ENCODE measurements at places on chromosomes 16 and 17.

GRCh38 chr17:46796524-46796923 is 22.0 kb downstream of the WNT3 start:
- DNase-seq, result no peak

GRCh38 chr16:19559242-19559910 is 3.9 kb downstream of the VPS35L start:
- peak; percentile 64 for DNase-seq

- no peak for DNase-seq
Measured at GRCh38 chr17:64732336-64733006, 70.4 kb upstream of the SMURF2 start.

DNA sequence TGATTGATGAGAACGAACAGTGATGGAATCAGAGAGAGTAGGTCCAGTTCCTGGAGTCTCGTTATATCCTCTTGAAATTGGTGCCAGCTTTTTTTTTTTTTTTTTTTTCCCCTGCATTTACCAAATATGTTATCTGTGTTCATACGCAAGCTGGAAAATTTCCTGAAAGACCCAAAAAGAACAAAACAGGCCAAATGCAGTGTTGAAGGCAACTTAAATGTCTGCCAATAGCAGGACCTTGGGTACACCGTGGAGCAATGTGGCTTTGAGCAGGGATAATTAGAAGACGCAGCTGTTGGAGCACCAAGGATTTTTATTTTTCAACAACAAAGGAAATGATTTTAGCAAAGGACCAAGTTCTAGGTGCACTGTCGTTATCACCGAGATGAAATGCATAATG is 105.0 kb downstream of the ABCC6 start:
- DNase-seq, result no peak

DNA sequence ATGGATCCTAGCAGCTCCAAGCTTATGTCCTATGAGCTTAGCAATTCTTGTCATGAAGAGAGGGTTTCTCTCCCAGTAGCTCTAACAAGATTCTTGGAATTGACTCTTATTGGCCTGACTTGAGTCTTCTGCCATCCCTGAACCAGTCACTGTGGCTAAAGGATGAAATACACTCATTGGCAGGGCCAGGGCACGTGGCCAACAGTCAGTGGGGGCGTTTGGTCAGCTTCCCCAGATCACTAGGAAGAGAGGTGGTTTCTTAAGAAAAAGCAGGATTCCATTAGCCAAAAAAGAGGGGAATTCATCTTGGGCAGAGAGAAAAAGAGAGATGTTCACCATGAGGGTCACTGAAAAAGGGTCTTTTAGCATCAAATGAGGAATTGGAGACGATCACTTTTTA is 363.2 kb downstream of the SNX29 start:
- DNase-seq, result no peak

DNA sequence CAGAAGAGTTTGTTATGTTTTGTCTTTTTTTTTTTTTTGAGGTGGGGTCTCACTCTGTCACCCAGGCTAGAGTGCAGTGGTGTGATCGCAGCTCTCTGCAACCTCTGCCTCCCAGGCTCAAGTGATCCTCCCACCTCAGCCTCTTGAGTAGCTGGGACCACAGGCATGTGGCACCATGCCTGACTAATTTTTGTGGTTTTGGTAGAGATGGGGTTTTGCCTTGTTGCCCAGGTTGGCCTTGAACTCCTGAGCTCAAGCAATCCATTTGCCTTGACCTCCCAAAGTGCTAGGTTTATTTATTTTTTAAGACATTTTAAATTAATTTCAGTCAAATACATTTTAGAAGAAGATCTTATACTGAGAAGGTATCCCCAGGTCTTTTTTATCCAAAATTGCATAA is 366.7 kb downstream of the KCNJ2 start:
- no peak for DNase-seq

- peak; percentile 32 for DNase-seq
Measured at GRCh38 chr16:19718624-19718965, 524 bp downstream of the IQCK start.

DNA sequence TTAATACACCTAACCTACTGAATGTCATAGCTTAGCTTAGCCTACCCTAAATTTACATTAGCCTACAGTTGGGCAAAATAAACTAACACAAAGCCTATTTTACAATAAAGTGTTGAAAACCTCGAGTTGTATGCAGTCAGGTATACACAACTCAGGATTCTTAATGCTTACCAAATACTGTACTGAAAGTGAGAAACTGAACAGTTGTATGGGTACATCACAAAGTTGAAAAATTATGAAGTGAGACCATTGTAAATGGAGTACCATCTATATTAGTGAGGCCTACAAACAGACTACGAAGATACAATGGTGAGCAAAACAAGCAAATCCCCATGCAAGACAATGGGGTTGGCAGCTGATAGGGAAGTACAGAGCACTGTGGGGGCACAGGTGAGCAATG is 79.7 kb downstream of the VAT1L start:
- DNase-seq, result no peak

GRCh38 chr17:80487511-80487910 is 11.1 kb upstream of the NPTX1 start:
- DNase-seq, result no peak

- no peak for DNase-seq
Measured at GRCh38 chr17:50157891-50158290, 7.4 kb upstream of the PPP1R9B start.

DNA sequence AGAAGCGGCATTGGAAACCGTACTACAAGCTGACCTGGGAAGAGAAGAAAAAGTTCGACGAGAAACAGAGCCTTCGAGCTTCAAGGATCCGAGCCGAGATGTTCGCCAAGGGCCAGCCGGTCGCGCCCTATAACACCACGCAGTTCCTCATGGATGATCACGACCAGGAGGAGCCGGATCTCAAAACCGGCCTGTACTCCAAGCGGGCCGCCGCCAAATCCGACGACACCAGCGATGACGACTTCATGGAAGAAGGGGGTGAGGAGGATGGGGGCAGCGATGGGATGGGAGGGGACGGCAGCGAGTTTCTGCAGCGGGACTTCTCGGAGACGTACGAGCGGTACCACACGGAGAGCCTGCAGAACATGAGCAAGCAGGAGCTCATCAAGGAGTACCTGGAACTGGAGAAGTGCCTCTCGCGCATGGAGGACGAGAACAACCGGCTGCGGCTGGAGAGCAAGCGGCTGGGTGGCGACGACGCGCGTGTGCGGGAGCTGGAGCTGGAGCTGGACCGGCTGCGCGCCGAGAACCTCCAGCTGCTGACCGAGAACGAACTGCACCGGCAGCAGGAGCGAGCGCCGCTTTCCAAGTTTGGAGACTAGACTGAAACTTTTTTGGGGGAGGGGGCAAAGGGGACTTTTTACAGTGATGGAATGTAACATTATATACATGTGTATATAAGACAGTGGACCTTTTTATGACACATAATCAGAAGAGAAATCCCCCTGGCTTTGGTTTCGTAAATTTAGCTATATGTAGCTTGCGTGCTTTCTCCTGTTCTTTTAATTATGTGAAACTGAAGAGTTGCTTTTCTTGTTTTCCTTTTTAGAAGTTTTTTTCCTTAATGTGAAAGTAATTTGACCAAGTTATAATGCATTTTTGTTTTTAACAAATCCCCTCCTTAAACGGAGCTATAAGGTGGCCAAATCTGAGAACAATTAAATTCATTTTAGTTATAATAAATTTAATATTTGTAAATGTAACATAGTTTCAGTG is 1.7 kb downstream of the HEXIM1 start:
- DNase-seq, result peak; percentile 45

DNA sequence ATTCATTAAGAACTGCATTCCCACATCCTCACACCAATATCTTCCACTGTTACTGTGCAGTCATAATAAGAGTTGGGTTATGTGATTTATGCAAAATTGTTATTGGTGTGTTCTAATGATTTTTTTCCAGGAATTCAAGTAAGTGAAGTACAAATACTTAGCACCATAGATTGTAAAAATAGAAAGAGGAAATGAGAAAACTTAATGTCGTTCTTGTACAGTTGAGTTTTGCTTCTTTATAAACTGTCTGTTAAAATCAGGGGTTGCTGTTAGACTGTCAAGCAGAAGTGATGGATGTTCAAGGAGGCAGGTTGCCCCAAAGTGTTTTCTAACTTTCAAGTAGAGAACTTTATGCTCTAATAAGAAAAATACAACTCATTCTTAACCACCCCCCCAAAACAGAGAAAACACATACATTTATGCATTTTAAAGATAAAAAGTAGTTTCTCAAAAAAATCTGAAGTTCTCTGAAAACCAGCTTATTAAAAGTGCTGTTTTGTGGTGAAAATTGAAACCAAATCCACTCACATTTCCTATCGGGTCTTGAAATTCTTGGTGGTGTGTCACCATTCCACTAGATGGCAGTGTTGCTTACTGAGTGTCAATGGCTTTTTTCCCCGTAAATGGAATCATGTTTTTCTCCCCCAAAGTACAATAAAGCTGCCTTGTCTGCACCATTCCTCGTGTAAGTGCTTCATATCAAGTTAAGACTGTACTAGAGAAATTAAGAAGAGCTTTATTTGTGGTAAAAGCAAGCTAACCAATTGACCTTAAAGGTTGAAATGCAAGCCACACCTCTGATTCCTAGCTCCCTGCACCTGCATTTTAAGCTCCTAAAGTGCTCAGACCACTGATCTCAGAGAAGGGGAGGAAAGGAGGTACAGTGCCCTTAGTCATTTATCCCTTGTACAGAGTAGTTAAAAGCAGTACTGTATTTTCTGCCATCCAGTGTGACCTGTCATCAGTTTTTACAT is 4.7 kb upstream of the IGSF6 start:
- peak; percentile 16 for DNase-seq

DNA sequence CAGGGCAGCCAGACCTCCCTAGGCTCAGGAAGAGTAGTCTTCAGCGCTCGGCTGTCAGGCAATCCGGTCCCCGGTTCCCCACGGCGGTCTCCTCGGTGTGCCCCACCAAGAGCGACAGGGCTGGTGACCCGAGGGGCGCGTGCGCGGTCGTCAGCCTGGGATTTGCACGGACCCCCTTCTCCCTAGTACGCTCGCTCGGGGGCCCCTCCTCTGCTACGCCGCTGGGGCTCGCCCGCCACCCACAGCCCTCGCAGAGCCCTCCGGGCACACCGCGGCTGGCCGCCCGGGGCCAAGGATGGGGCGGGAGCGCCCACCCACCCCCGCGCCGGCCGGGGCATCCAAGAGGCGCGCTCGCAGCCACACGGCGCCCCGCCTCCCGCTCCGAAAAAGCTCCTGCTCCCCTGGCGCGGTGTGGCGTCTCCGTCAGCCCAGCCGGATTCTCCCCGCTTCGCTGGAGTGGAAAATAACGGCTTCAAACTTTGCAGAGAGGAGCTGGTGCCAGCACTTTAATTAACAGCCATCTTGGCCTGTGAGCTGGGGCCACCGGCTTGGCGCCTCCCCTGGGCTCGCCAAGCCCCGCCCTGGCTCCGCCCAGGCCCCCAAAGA is 2.1 kb upstream of the C1QL1 start:
- peak; percentile 62 for DNase-seq

- no peak for DNase-seq
Measured at GRCh38 chr16:35754391-35755369, 2295.3 kb downstream of the TP53TG3F start.

- DNase-seq, result peak; percentile 75
Measured at GRCh38 chr17:47229535-47230443, 20.6 kb downstream of the MYL4 start.

DNA sequence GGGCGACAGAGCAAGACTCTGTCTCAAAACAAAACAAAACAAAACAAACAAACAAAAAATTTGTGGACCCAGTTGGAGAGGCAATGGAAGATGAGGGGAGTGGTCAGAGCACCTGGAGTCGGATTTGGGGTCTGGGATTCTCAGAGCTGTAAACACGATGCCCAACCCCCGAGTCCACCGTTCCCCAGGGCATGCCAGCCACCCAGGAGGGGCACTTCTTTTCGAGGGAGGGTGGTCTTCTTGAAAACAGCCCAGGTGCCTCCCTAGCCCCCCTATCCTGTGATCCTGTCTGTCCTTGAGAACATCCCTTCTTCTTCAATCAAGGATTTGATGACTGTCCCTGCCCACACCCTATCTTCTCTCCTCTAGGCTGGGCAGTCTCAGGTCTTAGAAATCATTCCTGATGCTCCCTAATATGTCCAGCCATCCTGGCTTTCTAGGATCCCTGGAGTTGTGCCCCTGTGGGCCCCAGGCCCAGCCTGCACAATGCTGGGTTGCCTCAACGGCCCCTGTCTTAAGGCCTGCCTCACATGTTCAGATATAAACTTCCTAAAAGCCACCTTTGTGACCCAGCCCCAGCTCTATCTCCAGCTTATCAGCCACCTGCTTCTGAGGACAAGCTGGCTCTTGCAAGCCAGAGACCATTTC is 3.1 kb upstream of the SLC13A2 start:
- no peak for DNase-seq

- no peak for DNase-seq
Measured at GRCh38 chr16:73048292-73049080, 558 bp upstream of the ZFHX3 start.

DNA sequence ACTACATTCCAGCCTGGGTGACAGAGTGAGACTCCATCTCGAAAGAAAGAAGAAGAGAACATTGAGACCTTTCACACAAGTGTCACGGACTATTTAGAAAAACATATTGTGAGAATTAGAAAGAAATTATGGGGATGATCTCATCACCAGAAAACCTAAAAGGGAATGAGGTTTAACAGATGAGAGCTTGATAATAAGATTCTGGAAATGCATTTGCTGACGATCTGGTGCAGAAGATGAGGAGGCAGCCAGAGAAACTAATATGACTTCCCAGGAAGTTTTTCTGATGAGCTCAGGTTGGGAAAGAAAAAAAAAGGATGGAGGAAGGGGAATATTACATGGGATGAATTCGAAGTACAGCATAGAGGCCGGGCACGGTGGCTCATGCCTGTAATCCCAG is 10.8 kb upstream of the APOH start:
- DNase-seq, result no peak

DNA sequence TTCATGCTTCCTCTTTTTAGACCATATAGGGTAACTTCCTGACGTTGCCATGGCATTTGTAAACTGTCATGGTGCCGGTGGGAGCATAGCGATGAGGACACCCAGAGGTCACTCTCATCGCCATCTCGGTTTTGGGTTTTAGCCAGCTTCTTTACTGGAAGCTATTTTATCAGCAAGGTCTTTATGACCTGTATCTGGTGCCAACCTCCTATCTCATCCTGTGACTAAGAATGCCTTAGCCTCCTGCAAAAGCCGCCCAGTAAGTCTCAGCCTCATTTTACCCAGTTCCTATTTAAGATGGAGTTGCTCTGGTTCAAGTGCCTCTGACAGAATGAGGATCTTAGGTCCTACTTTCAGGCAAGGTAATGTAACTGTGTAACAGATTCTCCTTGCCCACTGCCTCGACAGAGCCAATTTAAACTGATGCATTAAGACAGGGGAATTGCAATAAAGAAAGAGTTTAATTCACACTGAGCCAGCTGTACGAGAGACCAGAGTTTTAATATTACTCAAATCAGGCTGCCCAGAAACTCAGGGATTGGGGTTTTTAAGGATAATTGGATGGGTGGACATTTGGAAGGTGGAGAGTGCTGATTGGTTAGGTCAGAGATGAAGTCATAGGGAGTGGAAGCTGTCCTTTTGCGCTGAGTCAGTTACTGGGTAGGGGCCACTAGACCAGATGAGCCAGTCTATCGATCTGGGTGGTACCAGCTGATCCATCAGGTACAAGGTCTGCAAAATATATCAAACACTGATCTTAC is 59.9 kb upstream of the ATF7IP2 start:
- DNase-seq, result no peak

Measured in NCI-H524 (cell line).